Stimulated activated effector memory CD8-positive, alpha-beta T cell treated with anti-CD3 and anti-CD28 coated beads, Interleukin-12 subunit alpha, Interleukin-12 subunit beta, amount 100 ng/mL, for 72 hours (primary cell): ENCODE measurements at places on chromosomes 3 and 15.

- no peak for DNase-seq
Measured at GRCh38 chr3:141122455-141123030, 71.4 kb downstream of the SPSB4 start.

- no peak for DNase-seq
Measured at GRCh38 chr15:84975871-84976351, 5.7 kb upstream of the PDE8A start.

DNA sequence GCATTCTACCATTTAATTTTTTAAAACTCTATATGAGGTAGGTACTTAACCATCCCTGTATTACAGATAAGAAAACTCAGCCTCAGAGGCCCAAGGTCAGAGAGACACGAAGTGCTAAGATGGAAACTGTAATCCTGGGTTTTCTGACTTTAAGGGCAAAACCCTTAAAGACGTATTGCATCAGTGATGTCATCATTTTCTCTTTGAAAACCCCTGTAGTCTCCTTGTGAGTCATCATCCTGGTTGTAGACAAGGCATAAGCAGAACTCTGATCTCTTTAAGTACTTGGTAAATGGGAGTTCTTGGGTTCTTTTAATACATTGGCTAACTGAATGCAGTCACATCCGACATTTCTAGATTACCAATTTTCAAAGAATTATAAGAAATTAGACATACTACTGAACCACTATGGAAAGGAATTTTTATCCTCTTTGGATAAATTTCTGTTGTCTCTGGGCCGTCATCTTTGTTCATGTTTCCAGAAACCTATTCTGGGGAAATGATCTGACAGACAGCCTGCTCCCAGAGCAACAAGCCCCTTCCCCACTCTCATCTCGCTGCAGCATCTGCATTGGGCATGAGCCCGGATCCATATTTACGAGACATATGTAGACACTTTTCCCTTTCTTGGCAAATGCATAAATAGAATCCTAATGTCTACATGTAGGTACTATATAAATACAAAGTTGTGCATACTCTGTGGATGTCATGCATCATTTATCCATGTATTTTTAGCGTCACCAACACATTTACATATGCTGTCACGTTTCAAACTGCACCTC lies 48.7 kb upstream of the MDFIC2 start:
- DNase-seq: no peak

GRCh38 chr15:52856286-52856685 lies 66.2 kb upstream of the ONECUT1 start:
- no peak for DNase-seq

GRCh38 chr3:128665362-128666021 lies 14.9 kb upstream of the RPN1 start:
- DNase-seq: no peak

DNA sequence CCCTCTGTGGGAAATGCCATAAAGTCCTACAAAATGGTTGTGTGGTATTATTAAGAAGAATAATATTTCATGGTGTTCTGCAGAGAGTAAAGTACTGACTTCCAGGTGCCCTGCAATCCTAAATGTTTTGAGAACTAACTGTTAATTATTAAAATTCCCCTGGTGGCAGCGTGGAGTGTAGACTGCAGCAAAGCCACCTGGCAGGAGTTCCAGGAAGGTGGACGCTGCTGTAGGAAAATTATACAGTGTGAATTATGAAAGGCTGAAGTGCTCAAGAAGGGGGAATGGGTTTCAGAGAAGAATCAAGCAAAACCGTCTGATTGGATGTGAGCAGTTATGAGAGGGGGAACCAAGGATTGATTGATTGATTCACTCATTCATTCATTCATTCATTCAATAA lies 572.4 kb upstream of the PPP2R3A start:
- DNase-seq: no peak

GRCh38 chr3:85539232-85539631 lies 580.4 kb downstream of the CADM2 start:
- no peak for DNase-seq

DNA sequence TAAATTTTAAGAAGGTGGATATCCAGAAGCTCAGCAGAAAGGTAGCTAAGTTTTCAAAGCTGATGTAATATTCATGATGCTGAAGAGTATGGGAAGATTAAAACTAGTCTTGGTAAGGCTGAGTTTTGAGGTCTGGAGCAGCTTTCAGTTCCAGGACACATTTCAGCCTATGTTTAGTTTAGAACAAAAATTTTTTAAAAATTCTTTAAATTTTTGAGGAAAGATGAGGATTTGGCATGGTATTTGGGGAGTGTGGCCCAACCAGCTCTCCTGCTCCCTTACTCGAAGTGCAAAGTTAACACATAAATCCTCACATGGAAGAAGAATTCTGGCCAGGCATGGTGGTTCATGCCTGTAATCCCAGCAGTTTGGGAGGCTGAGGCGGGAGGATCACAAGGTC lies 1039.1 kb downstream of the NAALADL2 start:
- DNase-seq: no peak

GRCh38 chr15:95405447-95405846 lies 925.1 kb upstream of the NR2F2 start:
- no peak for DNase-seq

DNA sequence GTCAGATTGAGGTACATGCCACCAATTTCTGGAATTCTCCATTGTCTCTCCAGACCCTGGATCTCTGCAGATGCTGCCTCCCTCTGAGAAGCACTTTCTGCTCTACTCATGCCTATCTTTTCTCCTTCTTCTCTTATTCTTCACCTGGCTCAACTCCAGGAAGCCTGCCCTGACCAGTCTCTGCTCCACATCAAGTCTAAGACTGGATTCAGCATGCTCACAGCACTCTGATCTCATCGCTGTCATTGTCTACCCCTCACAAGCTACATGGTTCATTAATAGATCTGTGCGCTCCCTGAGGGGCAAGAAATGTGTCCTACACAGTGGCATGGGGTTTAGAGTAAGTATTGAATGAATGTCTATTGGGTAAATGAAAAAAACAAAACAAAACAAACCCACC lies 38.7 kb downstream of the CCR4 start:
- DNase-seq: no peak

DNA sequence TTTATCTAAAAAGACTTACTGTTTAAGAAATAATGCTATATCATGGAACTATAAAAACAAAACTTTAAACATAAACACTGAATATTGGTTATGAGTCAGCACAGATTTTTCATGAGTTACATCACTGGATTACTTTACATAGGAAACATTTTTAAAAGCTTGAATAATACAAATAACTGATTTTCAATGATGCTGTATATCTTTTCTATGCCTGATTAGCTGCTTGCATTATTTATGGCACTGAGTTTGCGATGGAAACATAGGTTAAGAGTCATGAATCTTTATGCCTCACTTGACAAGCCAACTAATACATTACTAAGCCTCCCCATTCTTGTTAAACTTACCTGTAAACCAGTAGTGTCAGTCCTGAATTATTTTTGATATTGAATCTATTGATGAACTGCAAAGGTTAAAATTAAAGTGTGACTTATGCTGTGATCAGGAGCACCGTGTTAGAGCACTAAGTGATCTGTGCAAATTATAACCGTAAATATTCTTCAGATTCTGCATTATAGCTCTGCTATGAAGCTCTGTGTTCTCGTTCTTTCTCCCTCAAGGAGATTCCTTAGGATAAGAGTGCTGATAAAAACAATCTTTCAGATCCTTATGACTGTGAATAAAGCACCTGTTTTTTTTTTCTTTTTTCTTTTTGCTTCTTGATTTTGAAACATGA lies 437.3 kb upstream of the BCHE start:
- no peak for DNase-seq

- no peak for DNase-seq
Measured at GRCh38 chr3:58164906-58165821, 45.6 kb downstream of the DNASE1L3 start.

- DNase-seq: no peak
Measured at GRCh38 chr3:112391648-112392047, 58.7 kb downstream of the CD200 start.

GRCh38 chr15:38084289-38084688 lies 149.8 kb downstream of the TMCO5A start:
- DNase-seq: peak; percentile 59

GRCh38 chr15:68729789-68730411 lies 90.8 kb downstream of the ANP32A start:
- no peak for DNase-seq

- no peak for DNase-seq
Measured at GRCh38 chr15:69439623-69440022, 13.0 kb upstream of the RPLP1 start.

DNA sequence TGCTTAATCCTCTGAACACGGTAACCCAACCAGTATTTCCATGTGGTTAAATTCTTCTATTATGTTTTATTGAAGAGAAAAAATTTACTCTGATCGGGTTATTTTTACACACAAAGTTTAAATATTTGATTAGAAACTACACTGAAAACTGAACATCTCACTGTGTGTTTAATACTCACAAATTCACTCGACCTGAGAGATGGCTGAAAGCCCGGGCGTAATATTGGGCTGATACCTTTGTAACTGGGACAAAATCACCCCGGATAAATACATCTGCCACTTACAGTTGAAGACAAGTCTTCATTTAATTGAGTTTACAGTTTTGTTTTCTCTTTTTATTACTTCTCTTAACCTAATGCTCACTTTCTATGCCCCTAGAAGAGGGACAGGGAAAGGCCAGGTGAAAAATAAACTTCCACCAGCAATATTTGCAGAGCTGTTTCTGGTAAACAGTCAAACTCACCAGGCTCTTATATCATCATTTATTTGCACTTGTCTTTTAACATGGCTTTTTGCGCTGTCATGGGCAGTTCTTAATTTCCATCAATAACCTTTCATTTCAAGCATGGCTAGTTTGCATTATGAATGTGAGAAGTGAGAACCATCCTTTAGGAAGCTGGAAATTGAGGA lies 145.6 kb upstream of the TMCO5A start:
- no peak for DNase-seq

- DNase-seq: no peak
Measured at GRCh38 chr3:154970797-154971196, 109.3 kb upstream of the MME start.

DNA sequence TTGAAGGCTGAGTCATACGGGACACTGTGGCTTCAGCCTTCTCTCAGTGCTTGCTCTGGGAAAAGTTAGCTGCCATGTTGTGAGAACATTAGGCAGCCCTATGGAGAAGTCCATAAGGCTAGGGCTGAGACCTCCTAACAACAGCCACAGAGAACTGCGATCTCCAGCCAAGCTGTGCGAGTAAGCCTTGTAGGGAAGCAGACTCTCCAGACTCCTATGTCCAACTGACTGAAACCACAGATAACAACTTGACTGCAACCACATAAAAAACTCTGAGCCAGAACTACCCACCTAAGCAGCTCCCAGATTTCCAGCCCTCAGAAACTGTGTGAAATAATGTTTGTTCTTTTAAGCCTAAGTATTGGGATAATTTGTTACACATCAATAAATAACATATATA lies 40.7 kb downstream of the DENND6A start:
- DNase-seq: no peak

DNA sequence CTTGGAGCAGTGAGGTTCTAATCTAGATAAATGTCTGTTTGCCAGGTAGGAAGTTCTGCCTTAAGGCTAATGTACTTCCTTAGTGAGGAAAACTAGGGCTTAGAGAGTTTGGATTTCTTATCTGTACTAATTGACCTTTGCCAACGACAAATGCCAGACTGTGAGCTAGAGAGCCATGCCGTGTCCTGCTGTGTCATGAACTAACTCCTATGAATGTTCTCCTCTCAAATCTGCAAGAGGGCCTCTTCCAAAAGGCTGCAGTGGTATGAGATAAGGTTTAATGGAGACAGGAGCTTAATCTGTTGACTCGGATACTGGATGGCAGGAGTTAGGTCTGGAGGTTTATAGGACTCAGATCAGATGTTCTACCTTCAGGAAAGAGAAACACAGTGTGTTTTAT lies 524.9 kb downstream of the NTRK3 start:
- DNase-seq: no peak

- DNase-seq: no peak
Measured at GRCh38 chr3:138921316-138922292, 25.3 kb downstream of the FOXL2 start.

- no peak for DNase-seq
Measured at GRCh38 chr15:67504056-67504455, 16.9 kb upstream of the C15orf61 start.

GRCh38 chr3:175818811-175819464 lies 959.8 kb downstream of the NAALADL2 start:
- DNase-seq: no peak

GRCh38 chr3:32743934-32744333 lies 58.9 kb downstream of the CNOT10 start:
- DNase-seq: no peak

GRCh38 chr3:119641416-119641815 lies 19.0 kb downstream of the POPDC2 start:
- DNase-seq: no peak

- no peak for DNase-seq
Measured at GRCh38 chr15:36802861-36803531, 223.6 kb downstream of the CDIN1 start.

DNA sequence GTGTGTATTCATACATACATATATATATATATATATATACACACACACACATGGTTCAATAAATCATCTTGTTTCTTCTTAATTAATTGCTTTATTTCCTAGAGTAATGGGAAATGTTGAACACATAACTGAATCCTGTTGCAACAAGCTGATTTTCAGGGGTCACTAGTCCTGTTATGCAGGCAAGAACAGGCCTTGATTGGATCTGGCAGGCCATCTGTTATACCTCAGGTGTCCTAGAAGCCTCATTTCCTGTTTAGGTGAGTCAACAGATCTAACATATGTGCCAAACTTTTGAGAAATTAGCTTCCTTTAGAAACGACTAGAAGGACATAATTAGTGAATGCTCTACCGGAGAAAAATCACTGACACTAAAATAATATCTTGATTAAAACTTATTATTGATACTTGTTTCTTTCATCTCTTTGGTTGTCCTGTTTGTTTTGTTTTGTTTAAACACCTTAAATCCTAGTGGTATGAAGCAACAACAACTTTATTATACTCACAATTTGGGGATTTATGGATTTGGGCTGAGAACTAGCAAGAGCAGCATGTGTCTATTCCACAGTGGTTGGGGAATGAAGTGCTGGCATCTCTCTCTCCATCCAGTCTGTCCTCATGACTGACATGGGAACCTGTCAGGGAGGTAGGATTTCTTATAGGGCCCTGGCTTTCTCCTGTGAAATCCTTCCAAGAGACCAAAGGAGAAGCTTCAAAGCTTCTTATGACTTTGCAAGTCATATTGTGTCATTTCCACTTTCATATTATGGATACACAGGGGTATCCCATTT lies 552.6 kb downstream of the NSUN3 start:
- DNase-seq: no peak

GRCh38 chr3:169297214-169297613 lies 366.3 kb downstream of the MECOM start:
- DNase-seq: no peak

DNA sequence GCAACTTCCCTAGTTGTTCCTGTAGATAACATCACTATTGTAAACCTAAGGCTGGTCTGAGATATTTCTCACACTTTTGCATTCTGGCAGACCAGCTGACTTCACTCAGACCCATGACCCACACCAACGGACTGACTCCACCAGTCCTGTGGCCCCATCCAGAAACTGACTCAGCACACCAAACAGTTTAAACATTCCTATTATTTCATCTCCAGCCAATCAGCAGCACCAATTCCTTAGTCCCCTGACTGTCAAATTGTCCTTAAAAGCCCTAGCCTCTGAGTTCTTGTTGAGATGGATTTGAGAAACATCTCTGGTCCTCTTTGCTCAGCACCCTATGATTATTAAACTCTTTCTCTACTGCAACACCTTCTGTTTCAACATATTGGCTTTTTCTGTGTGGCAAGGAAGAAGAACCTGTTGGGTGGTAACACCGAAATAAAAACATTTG lies 12.2 kb upstream of the IDH2 start:
- DNase-seq: no peak

- DNase-seq: no peak
Measured at GRCh38 chr3:38646630-38647029, 2.9 kb downstream of the SCN5A start.

GRCh38 chr15:89802231-89802928 lies 12.3 kb downstream of the ANPEP start:
- DNase-seq: no peak
